ENCODE measurements at places on chromosomes 5 and 9.

GRCh38 chr9:128729766-128730517 is 6.0 kb upstream of the ZDHHC12 start:
- DNase-seq, result no peak

GRCh38 chr5:135834639-135835529 is at the start of gene SLC25A48:
TSS of gene SLC25A48 (plus strand) at chr5:135834663. CDS start at chr5:135834848, 185 bp downstream.
- DNase-seq, result peak; percentile 77

DNA sequence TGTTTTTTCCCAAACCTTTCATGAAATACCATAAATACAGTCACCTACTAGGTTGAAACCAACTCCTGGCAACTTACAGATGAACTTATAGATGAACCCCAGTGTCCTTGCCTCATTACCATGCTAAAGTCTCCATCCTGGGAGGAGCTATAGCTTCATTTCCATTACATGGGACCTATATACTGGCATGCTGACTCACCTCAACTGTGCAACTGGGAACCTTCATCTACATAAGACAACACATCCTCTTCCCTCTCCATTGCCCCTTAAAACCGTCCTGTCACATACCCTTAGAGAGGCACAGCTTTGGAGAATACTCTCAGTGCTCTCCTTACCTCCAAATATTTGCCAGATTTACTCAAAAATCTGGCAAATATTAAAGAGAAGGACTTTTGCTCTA is 638.3 kb downstream of the HTR1A start:
- no peak for DNase-seq

DNA sequence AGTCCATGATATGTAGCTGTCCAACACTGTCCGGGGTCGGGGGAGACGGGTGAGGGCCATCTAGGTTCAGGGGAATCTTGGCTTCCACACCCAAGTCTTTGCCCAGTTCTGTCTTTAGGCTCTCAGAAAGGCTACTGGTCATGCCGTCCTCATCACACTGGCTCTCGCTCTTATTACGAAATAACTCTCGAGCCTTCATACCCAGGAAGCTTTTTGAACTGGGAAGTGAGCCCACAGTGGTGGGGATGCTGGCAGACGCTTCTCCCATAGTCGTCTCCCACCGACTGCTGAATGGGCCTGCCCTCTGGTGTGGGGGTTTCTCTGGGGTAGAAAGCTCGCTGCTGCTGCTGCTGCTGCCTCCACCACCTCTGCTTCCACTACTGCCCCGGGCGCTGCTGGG is 17.6 kb downstream of the SPACA9 start:
- no peak for DNase-seq

- DNase-seq, result peak; percentile 82
Measured at GRCh38 chr9:127987103-127987614, 6.4 kb upstream of the EEIG1 start.

GRCh38 chr5:78638973-78639669 is 9.5 kb downstream of the LHFPL2 start:
- no peak for DNase-seq

DNA sequence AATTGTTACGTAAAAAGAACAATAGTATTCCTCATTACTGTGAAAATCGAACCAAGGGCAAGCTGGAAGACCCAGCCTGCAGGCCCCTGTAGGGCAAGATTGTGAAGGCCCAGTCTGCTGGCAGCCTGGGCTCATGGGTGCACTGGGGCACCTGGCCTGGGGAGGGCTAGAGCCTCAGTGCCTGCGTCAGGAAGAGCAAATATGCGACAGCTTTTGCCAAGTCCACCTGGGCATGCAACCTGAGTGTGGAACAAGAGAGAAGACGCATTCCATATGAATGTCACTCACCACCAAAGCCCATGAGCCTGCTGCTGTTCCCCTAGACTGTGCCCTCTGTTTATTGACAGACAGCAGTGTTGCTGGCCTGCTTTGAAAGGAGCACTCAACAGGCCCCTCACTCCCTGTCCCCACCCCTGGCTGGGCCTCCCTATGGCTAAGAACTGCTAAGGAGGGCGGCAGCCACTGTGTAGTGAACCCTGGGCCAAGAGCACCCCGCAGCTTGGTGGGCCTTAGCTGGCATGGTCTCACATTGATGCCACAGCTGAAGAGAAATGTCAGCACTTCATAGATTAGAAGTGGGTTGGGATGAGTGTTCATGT is 28.2 kb downstream of the PSD2 start:
- DNase-seq, result no peak

GRCh38 chr5:169695919-169696490 is 58.9 kb downstream of the DOCK2 start:
- DNase-seq, result peak; percentile 93

DNA sequence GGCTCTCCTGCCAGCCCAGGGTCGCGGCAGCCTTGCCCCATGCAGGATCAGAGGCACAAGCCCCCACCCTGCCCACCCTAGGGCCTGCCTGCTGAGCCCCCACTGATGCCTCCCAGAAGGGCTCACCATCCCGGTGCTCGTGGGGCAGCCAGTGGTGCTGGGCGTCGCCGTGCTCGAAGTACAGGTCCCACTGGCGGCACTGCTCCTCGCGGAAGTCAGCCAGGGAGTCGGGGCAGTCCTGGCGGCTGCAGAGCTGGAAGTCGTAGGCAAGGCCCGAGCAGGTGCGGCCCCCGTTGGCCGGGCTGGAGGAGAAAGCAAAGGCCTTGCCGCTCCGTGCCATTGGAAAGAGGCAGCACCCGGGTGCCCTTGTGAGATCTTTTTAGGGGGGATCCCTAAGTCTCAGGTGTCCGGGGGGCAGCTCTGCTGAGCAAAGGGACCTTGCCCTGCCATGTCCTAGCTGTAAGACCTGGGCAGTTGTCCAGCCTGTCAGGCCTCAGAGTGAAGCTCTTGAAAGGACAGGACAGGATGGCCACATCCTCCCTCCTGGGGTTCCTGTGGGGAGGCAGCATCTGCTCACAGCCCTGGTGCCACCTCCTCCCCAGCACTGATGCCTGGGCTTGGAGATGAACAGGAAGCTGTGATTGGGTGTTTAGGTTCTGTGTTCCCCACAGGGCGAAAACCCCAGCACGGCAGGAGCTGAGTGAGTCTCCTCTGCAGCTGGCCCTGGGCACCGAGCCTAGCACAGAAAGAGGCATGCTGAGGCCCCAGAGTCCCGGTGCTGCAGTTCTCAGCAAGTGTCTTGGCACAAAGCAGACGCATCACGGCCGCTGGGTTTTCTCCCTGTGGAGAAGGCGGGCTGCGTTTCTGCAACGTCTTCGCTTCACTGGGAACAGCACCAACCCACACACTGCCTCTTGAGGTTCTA is 77.7 kb downstream of the ZNF354C start:
- no peak for DNase-seq

DNA sequence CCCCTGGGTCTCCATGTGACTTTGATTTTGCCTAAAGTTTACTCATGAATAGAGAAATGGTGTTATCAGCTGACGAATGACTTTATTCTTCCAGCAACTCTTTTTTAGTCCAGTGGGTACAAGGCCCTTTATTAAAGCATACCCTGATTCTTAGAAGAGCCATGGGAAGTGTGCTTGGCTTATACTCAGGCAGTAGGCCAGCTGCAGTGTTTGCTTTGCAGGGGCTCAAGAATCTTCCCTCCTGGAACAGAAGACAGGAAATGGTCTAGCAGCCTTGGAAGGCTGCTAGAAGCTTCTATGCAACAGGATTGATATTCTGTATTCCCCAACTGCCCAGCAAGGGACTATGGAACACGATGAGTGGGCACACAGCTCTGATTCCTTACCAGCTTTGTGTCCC is 73.4 kb upstream of the PLPP6 start:
- DNase-seq, result no peak

GRCh38 chr9:114279693-114280092 is 43.2 kb upstream of the ORM1 start:
- no peak for DNase-seq

- DNase-seq, result peak; percentile 36
Measured at GRCh38 chr5:131264451-131265099, 722 bp downstream of the CDC42SE2 start.

DNA sequence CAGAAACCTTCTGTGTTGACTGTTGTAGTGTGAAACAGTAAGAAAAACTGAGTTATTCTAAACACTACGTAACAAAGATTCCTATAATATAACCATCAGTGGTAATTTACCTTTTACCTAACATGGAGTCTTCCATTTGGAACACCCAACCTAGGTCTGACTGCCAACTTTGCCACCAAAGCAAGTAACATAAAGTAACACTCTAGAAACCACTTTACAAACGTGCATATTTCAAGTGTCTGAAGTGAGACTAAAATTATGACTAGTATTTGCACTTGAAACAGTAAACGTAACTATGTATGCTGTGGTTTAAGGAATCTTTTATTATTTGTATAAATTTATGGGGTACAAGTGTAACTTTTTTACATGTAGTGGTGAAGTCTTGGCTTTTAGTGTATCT is 95.6 kb downstream of the SERINC5 start:
- DNase-seq, result no peak

Data from AG20443 (cell line).